T-helper 1 cell (primary cell): ENCODE measurements at places on chromosomes 3 and 15.

- DNase-seq, result no peak
Observed at GRCh38 chr3:95351158-95351557, 1288.3 kb downstream of the NSUN3 start.

DNA sequence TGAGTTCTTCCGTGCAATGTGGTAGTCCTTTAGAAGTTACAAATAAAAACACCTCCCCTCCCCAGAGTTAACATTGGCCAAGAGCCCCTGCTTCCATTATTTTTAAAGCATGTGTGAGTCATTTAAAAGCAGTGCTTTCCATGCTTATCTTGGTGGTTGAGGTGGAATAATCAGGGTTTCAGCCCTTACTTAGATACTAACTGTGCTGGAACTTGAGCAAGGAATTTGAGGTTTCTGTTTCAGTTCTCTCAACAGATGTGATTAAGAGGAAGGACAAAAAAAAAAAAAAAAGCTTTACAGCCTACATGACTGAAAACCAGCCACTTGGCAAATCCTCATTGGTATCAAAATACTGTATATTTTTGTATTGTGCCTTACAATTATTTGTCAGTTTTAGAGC lies 64.5 kb downstream of the CGNL1 start:
- DNase-seq, result no peak

- no peak for DNase-seq
Observed at GRCh38 chr3:15630646-15631350, 29.3 kb downstream of the BTD start.

DNA sequence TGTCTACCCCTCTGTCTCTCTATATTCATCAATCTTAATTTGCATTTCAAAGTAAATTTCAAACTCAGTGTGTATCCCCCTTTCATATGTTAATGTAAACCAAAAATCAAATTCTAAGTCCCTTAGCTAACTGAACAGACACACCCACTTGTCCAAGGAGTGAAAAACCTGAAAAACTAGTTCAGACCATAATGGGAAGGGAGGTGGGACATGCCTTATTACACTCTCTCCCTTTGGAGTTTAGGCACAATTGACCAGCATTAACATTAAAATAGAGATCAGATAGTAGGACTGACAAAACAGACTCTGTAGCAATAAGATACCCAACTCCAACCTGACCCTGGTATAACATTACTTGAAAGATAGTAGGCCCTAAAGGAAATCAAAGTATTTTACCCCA lies 247.7 kb upstream of the GADL1 start:
- no peak for DNase-seq

GRCh38 chr3:13598926-13599886 lies 50.3 kb downstream of the FBLN2 start:
- no peak for DNase-seq

GRCh38 chr15:67199881-67200763 lies 54.3 kb downstream of the AAGAB start:
- DNase-seq, result no peak

DNA sequence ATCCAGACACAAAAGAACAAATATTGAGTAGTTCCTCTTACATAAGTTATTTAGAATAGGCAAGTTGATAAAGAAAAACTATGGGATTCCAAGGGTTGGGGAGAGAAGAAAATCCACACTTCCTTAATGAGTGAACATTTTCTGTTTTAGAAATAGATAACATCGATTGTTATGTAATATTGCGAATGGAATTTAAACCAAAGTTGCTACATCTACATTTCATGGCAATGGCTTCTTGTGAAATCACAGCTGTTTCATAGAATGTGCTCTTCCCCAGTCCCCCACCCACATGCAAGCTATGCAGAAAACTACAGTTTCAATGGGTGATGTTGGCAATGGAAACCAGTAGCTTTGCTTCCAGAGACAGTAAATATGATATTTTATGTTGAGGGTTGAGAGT lies 1639.5 kb downstream of the SI start:
- DNase-seq, result no peak

GRCh38 chr3:186220365-186220764 lies 111.5 kb upstream of the ETV5 start:
- no peak for DNase-seq

- no peak for DNase-seq
Observed at GRCh38 chr3:132001036-132001435, 33.8 kb downstream of the CPNE4 start.

DNA sequence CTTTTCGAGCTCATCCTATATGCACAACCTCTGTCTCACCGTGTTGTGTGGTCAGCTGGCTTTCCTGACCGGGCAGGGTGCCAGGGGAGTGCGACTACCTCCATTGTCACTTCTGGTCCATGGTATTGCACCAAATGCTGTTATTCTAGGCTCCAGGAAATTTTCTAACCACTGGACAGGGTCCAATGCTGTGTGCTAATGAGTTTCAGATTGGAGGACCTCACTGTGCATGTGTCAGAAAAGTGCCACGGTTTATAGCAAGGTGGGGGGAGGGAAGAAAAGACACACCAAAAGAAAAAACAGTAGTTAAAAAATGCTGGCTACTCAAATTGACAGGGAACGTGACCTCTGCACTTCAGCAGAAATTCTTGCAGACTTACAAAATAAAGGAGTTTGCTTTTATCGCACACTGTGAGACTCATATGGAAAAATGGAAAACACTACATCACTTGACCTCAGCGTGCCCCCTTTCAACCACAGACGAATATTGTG lies 480.1 kb downstream of the FOXP1 start:
- no peak for DNase-seq

DNA sequence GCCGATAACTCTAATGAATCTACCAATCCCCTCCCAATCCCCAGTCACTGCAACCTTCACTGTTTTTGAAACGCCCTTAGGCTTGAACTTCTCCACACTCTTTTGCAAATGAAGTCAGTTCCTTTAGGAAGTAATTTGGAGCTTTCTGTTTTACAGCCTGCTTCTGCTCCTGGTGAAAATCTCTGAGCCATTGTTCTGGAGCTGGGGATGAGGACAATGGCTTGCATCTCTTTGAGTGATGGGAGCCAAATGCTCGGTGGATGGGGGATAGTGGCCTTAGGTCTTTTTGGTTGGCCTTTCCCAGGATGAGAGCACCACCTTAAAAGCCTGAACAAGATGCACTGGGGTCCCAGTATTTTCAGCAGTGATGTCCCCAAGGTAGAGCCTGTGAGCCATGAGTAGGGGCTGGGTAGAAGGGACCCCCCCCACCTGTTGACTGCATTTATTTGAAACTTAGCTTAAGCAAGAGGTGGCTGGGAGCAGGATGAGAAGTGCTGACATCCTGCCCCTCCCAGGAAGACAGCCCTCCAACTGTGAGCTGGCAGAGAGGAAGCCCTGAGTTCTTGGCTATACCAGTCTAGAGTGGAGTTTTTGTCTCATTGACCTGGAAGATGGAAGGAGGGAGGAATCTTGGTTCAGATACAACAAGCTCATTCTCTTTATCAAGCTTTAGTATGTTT lies 7.6 kb upstream of the MYO5C start:
- no peak for DNase-seq

- DNase-seq, result no peak
Observed at GRCh38 chr15:64681424-64682024, 93.9 kb downstream of the RBPMS2 start.

- peak; percentile 57 for DNase-seq
Observed at GRCh38 chr15:30991255-30992235, at the start of gene MTMR10. Gene MTMR10, minus strand, starts transcription at chr15:30991628. Its CDS starts 122 bp downstream, at chr15:30991506.

DNA sequence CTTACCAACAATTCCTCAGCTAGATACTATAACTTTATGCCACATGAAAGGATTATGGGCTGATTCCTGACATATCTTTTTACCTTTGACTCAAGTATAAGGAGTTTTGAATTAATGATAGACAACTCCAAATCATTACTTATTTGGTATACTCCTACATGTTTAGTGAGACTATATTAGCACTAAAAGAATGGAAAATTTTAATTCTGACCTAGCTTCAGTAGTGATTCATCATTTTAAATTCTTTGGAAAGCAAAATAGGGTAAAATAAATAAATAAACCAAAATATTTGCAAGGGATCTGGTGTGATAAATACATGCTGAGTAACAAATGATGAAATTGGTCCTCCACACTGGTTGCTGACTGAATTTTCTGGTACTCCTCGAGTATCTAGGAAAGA lies 42.3 kb upstream of the VGLL3 start:
- DNase-seq, result no peak

DNA sequence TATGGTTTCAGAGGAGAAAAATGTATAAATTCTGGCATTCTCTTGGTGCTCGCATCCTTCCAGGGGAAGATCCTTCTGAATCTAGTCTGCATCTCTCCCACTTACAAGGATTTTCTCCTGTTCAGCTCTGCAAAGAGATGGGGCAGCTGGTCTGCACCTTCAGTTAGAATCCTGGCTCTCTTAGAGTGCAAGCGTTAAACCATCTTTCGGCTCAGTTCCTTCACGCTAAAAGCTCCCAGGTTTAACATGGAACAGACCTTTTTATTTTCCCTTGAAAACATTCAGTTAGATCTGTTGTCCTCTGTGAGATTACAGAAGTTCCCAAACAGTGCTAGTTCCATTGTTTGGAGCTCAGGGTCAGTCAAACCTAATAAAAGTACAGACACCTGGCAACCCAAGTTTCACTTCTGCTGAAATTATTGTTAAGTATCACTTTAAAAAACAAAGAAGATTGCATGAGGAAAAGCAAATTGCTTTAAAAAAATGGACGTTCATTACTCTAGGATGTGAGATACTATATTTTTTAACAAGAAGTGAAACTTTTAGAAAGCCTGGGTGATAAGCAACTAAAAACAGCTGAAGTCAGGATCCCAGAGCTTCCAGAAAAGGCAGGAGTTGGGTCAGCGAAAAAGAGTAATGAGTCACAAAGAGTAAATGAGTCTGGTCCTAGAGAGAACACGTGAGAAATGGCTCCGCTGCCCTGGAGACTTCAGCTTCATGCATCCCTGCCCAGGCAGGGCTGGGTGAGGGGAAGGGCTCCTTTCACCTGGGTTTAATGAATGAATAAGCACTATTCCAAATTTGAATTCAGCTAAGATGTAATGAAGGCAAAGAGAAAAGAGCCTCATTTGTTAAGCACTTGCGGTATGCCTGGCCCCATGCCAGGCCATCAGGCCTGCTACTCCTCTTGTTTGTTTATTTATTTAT lies 63.3 kb downstream of the ABTB1 start:
- no peak for DNase-seq

DNA sequence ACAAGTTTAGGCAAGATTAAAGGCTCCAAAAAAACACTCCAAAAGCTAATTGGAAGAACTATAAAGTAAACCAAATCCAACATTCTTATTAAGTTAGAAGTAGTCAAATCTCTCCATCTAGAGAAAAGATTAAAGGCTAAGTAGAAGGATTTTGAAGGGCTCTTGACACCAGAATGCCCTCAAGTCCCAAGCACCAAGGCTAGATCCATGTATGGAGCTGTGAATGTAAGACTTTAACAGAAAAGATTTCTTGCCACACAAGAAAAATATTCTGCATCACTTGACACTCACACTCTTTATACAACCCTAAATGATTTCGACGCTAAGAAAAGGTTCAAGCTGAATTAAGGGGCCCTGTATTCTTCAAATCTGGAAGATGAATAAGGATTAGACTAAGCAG lies 345.2 kb downstream of the VGLL3 start:
- no peak for DNase-seq

GRCh38 chr3:133023362-133023761 lies 14.8 kb upstream of the TMEM108 start:
- no peak for DNase-seq

GRCh38 chr3:114597012-114597411 lies 303.2 kb downstream of the TIGIT start:
- DNase-seq, result no peak

- no peak for DNase-seq
Observed at GRCh38 chr3:45933591-45933990, 9.7 kb upstream of the CXCR6 start.

GRCh38 chr15:37789881-37790280 lies 144.6 kb upstream of the TMCO5A start:
- no peak for DNase-seq

GRCh38 chr3:2948882-2949281 lies 161.3 kb downstream of the IL5RA start:
- no peak for DNase-seq

- DNase-seq, result no peak
Observed at GRCh38 chr15:83178869-83179325, 28.7 kb downstream of the HDGFL3 start.

DNA sequence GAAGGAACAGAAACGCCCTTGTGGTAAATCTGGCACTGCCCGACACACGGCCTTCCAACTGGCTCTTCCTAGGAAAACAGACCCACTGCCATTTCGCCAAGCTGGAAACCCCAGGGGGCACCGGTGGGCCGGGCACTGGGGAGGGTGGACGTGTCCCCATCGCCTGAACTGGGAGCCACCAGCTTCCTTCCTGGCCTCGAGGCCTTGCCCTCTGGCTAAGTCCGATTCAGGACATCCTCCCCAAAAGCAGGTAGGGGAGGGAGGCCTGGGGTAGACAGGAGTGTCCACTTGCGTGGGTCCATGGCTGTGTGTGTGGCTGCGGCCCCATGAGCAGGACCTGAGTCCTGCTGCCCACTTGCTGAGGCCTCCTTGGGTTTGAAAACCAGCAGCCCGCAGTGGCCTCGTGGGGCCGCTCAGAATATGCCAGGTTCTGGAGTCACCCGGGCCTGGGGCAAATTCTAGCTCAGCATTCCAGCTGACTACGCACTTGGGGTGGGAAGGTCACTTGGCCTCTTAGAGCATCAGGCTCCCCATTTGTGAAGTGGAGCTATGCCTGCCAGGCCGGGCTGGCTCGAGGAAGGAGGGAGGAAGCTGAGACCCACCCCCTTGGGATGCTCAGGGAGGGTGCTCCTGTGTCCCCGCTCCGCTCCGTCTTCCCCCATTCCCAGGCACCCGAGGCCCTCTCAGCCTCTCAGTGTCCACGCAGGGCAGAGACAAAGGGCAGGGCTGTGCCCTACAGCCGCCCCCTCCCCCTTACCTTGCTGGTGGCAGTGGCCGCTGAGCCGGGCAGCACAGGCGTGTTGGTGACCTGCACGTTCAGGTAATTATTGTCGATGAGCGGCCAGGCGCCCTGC lies 37.5 kb downstream of the RGMA start:
- no peak for DNase-seq

GRCh38 chr3:66444146-66444644 lies 56.6 kb downstream of the LRIG1 start:
- no peak for DNase-seq

GRCh38 chr15:82079736-82080135 lies 33.9 kb upstream of the MEX3B start:
- DNase-seq, result no peak

GRCh38 chr3:169809230-169809795 lies 3.4 kb upstream of the LRRIQ4 start:
- no peak for DNase-seq

GRCh38 chr3:33001889-33002288 lies 50.4 kb downstream of the CCR4 start:
- no peak for DNase-seq

DNA sequence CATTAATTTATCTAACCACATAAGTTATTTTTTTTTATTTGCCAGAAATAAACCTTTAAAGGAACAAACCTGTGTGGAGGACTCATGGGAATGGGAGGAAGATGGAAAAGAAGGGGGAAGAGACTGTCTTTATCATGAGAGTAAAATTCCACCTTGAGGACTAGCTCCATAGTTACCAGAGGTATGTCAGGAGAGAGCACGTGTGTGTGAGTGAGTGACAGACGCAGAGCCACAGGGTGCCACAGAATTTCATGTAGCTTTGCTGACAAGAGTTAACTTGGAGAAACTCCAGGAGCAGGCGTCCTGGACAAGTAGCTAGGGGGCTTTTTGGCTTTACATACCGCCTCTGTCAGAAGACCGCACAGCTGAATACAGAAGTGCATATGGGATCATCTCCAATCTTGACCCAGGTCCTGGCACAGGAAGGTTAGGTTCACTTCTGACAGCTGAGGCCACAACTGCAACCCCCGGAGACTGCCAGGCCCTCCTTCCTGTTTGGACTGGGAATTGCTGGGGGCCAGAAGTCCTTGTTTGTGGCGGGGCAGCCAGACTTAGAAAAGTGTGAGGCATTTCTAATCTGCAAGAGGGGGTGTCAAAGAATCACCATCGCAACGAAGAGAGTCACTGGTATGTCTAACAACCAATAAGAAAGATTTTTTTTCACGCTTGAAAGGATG lies 197.8 kb upstream of the TPM1 start:
- no peak for DNase-seq
